ENCODE measurements at places on chromosomes 7 and 10.

GRCh38 chr10:95397747-95398146 is 106.9 kb upstream of the PDLIM1 start:
- no peak for DNase-seq

DNA sequence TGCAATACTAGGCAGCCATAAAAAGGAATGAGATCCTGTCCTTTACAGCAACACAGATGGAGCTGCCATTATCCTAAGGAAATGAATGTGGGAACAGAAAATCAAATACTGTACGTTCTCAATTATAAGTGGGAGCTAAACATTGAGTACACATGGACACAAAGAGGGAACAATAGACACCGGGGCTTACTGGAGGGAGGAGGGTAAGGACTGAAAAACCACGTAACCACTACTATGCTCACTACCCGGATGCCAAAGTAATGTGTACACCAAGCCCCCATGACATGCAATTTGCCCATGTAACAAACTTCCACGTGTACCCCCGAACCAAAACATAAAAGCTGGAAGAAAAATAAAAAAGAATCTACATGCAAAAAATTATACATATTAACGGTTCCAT is 587.0 kb downstream of the PARD3 start:
- DNase-seq: no peak

DNA sequence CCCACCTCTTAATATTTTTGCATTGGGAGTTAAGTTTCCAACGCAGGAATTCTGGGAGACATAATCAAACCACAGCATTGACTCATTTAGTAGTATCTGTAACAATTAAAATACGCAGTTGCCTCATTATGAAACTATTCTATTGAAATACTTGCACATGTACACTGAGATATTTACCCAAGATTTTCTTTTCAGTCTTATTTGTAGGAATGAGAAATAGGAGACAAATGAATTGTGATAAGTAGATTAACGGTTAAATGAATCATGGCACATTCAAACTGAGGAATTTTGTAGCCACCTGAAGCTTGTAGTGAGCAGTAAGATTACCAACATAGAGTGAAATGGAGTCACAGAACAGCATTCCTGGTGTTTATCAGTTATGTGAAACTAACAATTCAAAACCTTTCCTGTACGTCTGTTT is 18.1 kb downstream of the RP9 start:
- no peak for DNase-seq

DNA sequence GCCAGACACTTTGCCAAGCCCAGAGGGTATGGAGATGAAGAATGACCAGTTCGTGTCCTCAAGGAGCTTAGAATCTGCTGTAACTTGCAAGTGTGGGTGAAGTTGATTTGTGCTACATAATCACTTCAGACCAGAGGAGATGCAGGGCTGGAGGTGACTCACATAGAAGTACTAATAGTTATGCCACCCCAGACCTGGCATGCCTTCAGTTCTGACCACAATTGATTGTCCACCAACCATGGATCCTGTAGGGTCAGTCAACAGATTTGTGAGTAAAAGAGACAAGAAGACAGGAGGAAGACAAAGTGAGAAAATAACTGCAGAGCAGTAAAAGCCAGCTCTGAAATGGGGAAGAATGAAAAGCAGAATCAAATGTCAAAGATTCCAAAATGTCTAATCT is 51.2 kb upstream of the BMPER start:
- no peak for DNase-seq

DNA sequence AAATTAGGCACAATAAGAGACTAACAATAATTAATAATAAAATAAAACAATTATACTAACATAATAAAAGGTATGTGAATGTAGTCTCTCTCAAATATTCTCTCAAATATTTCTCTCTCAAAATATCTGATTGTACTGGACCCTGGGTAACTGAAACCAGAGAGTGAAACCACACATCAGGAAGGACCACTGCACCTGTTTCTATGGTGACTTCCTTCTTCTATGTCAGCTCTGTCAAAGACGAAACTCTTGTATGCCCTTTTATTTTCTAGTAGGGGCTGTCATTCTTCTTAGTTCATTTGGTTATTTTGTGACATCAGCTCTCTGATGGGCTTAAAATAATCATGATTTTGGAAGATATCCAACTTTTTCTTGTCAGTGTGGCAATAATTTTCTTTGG is 428.0 kb upstream of the TPK1 start:
- DNase-seq: no peak

- DNase-seq: no peak
These were observed 44.5 kb downstream of the CSTF2T start for GRCh38 chr10:51654918-51655317.

DNA sequence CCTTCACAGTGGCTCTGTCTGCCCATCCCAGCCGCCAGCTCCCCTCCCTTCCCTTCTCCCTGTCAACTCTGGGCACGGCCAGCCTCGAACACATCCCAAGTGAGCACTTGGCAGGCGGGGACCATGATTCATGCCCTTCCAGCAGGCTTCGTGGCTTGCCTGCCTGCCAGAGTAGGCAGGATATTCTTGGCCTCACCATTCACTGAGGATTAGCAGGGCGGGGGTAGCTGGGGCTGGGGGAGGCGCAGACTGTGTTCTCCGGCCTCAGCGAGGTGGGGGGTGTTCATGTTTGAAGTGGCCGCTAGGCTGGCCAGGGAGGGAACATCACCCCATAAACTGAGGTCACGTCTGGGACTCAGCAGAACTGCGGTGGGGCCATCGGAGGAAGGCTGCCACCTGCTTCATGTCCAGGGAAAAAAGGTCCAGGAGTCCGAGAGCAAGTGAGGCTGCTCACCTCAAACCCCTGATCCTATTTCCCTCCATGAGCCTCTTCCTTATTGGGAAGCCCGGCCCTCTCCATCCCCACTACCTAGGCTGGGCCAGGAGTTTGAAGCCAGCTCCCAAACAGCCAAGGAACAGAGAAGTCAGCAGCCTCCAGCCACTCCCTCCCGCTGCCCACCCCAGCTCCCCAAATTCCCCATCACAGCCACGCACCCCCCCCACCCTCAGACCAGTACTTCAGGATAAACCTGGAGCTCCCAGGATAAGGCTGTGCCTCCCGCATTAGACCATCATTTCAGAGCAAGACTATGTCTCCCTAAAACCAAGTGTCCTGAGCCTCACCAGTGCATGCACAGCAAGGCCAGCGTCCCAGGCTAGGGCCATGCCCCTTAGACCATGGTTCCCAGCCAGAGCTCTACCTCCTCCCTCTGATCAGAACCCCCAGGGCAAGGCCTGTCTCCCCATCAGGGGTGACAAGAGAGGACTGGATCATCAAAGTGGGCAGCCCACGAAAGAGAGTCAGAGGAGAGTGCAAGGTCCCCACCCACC is 42.8 kb upstream of the RABGEF1 start:
- no peak for DNase-seq

DNA sequence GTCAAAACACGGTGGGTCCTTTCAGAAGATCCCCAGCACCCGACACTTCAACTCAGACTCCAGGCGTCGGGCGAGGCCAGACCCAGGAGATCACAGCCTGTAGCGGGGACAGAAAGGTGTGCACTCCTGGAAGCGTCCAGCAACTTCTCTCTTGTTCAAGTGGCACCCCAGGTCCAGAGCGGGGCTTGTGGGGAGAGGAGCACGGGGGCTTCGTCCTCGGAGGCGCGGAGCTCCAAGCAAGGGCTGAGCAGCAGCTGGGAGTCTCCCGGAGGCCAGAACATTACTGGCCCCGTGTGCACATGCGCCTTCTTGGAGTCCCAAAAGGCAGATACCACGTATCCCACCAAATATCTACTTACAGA is 54.9 kb downstream of the ZRANB1 start:
- DNase-seq: no peak

DNA sequence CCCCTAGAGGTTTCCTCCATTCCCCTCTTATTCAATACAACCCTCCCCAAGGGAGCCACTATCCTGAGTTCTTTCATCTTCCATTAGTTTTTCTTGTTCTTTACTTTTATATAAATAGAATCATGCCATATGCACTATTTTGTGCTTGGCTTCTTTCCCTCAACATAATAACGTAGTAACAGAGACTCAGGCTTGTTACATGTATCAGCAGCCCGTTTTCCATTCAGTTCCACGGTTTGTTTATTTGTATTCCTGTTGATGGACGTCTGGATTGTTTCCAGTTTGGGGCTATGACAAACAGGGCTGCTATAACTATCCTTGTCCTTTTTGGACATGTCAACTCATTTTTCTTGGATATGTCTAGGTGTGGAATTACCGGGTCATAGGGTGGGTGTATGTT is 264.4 kb upstream of the MKI67 start:
- no peak for DNase-seq

DNA sequence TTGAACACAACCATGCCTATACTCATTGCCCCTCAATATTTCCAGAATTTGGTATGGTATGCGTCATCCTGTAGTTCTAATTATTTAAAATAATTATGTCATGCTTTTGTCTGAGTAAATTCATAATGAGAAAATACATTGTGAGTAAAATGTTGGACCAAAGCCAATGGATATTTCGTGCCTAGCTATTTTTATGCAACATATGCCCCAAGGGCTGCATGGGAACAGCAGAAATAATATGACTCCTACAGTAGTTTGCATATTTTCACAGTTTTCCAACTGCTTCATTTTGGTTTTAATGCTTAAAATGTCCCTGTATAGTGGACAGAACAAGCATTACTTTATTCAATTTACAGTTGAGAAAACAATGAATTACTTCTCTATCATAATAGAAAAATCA is 1115.6 kb upstream of the GHITM start:
- DNase-seq: no peak

DNA sequence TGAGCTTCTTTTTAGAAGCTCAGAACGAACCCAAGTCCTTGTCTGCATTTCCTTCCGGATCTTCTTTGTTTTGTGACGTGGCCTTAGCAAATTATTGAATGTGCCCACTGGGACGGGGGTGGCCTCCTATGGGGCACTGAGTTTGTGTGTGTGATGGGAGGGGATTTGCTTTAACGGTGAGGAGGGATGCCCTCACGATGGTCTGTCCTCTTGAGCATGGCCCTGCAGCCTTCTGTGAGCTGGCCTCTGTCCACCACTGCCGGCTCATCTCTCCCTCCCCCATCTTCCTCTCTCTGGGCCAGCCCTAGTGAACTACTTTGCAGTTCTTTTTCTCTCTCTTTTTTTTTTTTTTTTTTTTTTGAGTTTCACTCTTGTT is 62.9 kb upstream of the MKRN1 start:
- DNase-seq: no peak

GRCh38 chr7:19663816-19664462 is 44.9 kb downstream of the POLR1F start:
- DNase-seq: no peak

DNA sequence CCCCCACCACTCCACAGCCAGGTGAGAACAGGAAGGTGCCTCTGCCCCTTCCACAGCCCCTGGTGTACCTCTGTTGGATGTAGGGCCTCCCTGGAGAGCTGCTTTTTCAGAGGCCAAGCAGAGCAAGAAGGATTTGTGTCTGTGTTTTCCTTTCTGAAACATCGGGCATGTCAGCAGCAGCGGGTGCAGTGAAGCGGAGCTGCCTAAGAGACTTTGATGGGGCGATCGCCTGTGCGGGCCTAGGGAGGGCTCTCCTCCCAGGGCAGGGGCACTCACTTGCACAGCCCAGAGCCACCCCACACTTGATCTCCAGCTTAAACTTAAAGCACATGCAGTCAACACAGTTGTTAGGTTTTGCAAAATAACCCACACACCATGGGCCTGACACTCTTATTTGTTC is 324.7 kb downstream of the ACTR3B start:
- no peak for DNase-seq

- DNase-seq: no peak
These were observed 45.9 kb upstream of the RELN start for GRCh38 chr7:104035351-104035750.

GRCh38 chr7:13987395-13987794 is 2.1 kb downstream of the ETV1 start:
- DNase-seq: no peak

GRCh38 chr10:16995867-16996529 is 133.6 kb downstream of the CUBN start:
- no peak for DNase-seq

GRCh38 chr10:125816548-125816947 is 6.5 kb downstream of the UROS start:
- no peak for DNase-seq

DNA sequence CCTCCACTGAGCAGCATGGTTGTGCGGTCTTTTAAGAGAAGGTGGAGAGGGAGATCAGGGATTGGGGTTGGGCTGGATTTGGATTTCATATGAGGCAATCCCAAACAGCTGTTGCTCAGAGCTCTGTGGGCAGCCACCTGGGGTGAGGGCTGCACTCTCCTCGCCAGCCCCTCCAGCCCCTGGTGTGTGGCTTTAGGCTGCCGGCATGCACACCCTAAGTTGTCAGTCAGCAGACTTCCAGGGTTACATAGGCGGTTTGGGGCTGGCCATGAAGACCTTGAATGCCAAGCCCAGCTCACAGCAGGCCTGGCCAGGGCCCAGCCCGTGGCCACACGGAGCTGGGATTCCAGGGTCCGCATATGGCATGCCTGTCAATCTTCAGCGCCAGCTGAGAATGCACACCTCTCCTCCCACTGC is 54.8 kb downstream of the ZMIZ1 start:
- no peak for DNase-seq

DNA sequence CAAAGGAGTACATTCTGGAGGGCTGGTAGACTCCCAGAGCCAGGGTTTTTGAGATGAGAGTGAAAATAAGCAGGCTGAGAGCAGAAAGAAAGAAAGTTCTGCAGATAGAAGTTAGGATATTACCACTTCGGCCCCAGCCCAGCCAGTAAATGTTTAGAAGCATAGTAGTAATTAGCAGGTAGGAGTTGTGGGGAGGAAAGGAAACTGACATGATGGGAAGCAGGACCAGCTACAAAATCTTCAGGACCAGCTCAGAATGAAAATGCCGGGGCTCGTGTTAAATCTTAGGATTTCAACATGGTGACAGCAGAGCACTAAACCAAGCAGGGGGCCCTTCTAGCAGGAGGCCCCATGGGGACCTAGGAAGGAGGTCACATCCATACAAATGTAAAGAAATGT is 28.7 kb downstream of the PRSS2 start:
- peak; percentile 45 for DNase-seq

- no peak for DNase-seq
These were observed 19.7 kb upstream of the C10orf71 start for GRCh38 chr10:49279015-49279880.

DNA sequence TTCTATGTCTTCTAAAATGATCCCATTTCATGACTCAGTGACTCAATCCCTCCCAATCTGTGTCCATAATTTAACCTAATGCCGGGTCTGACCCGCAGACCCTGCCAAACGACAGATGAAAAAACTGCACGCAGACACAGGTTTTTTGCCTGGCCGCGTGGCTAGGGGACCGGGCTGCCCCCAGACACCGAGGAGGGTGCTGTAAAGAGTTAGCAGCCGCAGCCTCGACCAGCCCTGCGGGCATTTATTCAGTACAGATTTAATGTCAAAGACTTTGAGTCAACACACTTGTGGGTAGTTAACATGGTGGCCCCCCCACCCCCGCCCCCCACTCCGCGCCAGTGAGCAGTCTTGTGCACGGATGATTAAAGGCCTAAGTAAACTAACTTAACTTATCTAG is 1324.7 kb downstream of the GATA3 start:
- no peak for DNase-seq

Measured in activated T-cell treated with anti-CD3 and anti-CD28 coated beads, Interleukin-2, amount 50 U/mL, for 48 hours (primary cell).